ENCODE measurements at places on chromosomes 6 and 20.

GRCh38 chr6:135581211-135581610 lies 83.7 kb upstream of the AHI1 start:
- DNase-seq, result no peak

DNA sequence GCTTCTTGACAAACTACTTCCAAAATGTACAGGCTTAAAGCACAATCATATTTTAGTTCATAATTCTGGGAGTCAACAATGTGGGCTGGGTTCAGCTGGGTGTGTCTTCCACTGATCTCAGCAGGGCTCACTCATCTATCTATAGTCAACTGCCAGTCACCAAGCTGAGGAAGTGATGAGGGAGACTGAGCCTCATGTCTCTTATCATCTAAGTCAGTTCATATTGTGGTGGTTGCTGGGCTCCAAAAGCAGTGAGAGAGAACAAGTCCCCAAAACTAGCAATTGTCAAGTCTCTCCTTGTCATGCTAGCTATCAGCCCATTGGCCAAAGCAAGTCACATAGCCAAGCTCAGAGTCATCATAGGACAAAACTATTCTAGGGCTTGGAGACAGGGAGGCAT lies 465.9 kb upstream of the ARID1B start:
- no peak for DNase-seq

GRCh38 chr6:38064431-38064830 lies 244.9 kb downstream of the ZFAND3 start:
- DNase-seq, result no peak

GRCh38 chr6:167758309-167759023 lies 68.2 kb upstream of the AFDN start:
- DNase-seq, result no peak

- DNase-seq, result no peak
Observed at GRCh38 chr6:81547149-81547548, 205.3 kb downstream of the TENT5A start.

GRCh38 chr6:160247457-160247883 lies 11.2 kb downstream of the SLC22A2 start:
- no peak for DNase-seq

GRCh38 chr20:5448449-5449118 lies 131.8 kb upstream of the PROKR2 start:
- peak; percentile 43 for DNase-seq

GRCh38 chr20:5680192-5680591 lies 70.0 kb upstream of the SHLD1 start:
- DNase-seq, result no peak

- DNase-seq, result no peak
Observed at GRCh38 chr6:75233092-75233615, 10.4 kb downstream of the COX7A2 start.

- no peak for DNase-seq
Observed at GRCh38 chr20:44035924-44036323, 121.3 kb downstream of the TOX2 start.

DNA sequence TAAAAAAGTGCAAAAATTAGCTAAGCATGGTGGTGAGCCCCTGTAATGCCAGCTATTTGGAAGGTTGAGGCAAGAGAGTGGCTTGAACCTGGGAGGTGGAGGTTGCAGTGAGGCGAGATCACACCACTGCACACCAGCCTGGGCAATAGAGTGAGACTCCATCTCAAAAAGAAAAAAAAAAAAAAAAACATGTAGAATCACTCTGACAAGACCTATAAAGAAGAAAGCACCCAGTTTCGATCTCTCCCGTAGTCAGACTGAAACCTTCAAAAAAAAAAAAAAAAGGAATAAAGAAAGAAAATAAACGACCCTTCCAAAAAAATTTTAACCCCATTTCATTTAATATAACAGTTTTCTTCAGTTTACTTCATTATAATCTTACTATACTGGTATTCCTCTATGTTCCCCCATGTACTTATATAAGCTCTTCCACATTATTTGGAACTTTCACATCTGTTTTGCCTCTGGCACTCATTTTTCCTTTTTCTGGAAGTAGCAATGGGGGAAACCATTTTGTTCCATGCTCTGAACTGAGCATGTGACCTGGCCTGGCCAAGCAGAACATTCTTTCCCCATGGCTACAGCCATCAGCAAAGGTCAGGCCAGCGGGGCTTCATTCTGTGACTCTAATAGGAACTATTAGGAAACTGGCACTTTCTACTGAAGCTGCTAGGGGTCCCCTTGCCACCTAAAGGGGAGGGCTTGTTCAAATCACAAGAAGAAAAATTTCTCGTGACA lies 9.6 kb downstream of the SLC18B1 start:
- DNase-seq, result no peak

Data from CD4-positive, alpha-beta T cell treated with Interleukin-10 for 1 hour (primary cell).